Activated naive CD4-positive, alpha-beta T cell treated with anti-CD3 and anti-CD28 coated beads, Interleukin-2, amount 50 U/mL, for 72 hours (primary cell): ENCODE measurements at places on chromosomes 7 and 10. TPM values are rescaled to one million over a fixed set of nuclear protein-coding genes. Genes with fewer than 3 reads are reported as not detected.

Gene IDI2
- total RNA-seq = not detected

Gene NUTM2B
- 0.11 TPM for total RNA-seq

Gene AKR1B15
- not detected for total RNA-seq

Gene ACTA2
- 10.6 TPM for total RNA-seq

Gene C10orf53
- total RNA-seq = not detected

Gene MMP21
- total RNA-seq = not detected

Gene HOXA9
- not detected for total RNA-seq

Gene AS3MT
- not detected for total RNA-seq

Gene OR2A42
- total RNA-seq = not detected

Gene JCAD
- total RNA-seq = 0.05 TPM

Gene PPRC1
- total RNA-seq = 54.2 TPM

Gene SMARCD3
- 10.0 TPM for total RNA-seq

Gene MKI67
- 221 TPM for total RNA-seq

Gene CACNB2
- not detected for total RNA-seq

Gene CARD11
- 83.3 TPM for total RNA-seq

Gene KEL
- total RNA-seq = 2.8 TPM

Gene MAT1A
- total RNA-seq = not detected

Gene FANK1
- not detected for total RNA-seq

Gene CHST3
- total RNA-seq = 0.88 TPM

Gene FAM237B
- total RNA-seq = not detected

Gene RBP4
- total RNA-seq = not detected

Gene WDFY4
- total RNA-seq = 0.25 TPM

Gene DKK1
- total RNA-seq = not detected

Gene TEX47
- not detected for total RNA-seq

Gene TMEM176B
- not detected for total RNA-seq

Gene CCL24
- total RNA-seq = not detected

Gene PLAC9
- total RNA-seq = not detected

Gene CDH23
- 11.2 TPM for total RNA-seq

Gene WNT8B
- total RNA-seq = 0.45 TPM
